ENCODE measurements at places on chromosomes 3 and 15.

DNA sequence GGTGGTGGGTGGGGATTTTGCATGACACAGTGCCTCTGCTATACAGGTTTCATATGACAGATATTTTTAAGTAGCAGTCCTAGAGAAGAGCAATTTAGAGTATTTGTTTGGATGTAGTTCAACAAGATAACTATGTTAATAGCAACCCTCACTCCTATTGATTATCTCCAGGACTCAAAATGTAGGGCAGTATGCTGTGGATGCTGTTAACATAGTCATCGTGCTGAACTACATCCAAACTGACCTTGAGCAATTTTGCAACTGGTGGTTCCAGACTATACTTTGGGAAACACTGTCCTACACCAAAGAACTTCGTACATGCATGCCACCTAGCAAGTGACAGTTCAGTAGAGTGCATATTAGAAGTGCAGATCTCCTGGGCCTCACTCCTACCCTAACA lies 117.6 kb downstream of the IL5RA start:
- DNase-seq: no peak
- no peaks in the 10 kb centered on the region for H3K36me3 ChIP-seq
- H3K27me3 ChIP-seq: no peaks in the 10 kb centered on the region
- no peaks in the 10 kb centered on the region for H3K4me1 ChIP-seq
- no peak overlapping the region for H3K27ac ChIP-seq
- H3K4me3 ChIP-seq: no peak overlapping the region

GRCh38 chr3:9151240-9151639 lies 98.2 kb downstream of the SRGAP3 start:
- H3K4me1 ChIP-seq: peaks cover 13% of the 10 kb centered on the region
- H3K27ac ChIP-seq: no peak overlapping the region
- H3K36me3 ChIP-seq: no peaks in the 10 kb centered on the region
- no peaks in the 10 kb centered on the region for H3K27me3 ChIP-seq
- no peak overlapping the region for H3K4me3 ChIP-seq

- no peaks in the 10 kb centered on the region for H3K27me3 ChIP-seq
- H3K4me3 ChIP-seq: no peak overlapping the region
- no peak overlapping the region for H3K27ac ChIP-seq
- no peaks in the 10 kb centered on the region for H3K4me1 ChIP-seq
- H3K36me3 ChIP-seq: no peaks in the 10 kb centered on the region
Measured at GRCh38 chr3:60645801-60646200, 605.5 kb downstream of the FHIT start.

- no peak for DNase-seq
- peaks cover 33% of the 10 kb centered on the region for H3K4me1 ChIP-seq
- peaks cover 20% of the 10 kb centered on the region for H3K36me3 ChIP-seq
- H3K4me3 ChIP-seq: peak overlapping the region; percentile 26
Measured at GRCh38 chr15:45134682-45135604, 5.1 kb downstream of the DUOX1 start.

GRCh38 chr3:185943760-185944106 lies 5.9 kb upstream of the TRA2B start:
- peak overlapping the region; percentile 66 for H3K27ac ChIP-seq
- DNase-seq: no peak
- H3K36me3 ChIP-seq: no peaks in the 10 kb centered on the region
- no peaks in the 10 kb centered on the region for H3K27me3 ChIP-seq

DNA sequence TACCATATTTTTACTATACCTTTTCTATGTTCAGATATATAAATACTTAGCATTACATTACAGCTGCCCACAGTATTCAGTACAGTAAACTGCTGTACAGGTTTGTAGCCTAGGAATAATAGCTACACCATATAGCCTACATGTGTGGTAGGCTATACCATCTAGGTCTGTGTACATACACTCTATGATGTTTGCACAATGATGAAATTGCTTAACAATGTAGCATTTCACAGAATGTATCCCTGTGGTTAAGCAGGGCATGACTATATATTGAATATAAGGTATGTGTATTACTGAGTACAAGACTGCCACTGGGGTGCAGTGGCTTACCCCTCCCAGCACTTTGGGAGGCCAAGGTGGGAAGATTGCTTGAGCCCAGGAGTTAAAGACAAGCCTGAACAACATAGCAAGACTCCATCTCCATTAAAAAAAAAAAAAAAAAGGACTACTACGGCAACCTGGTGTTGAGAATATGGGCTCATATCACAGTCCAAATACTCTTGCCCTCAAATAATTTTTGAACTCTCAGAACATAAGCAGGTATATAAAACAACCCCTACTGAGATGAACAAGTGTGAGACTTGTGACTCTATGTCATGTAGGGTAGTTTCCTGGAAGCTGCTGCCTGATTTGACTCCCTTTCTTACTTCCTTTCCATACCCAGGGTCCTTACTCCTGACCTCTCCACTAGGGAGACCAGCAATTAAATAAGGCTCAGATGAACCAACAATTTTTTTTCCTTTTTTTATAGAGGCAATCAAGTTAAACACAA lies 4.8 kb downstream of the PPP1R14D start:
- no peak overlapping the region for H3K4me3 ChIP-seq
- no peaks in the 10 kb centered on the region for H3K27me3 ChIP-seq
- H3K36me3 ChIP-seq: no peaks in the 10 kb centered on the region
- H3K27ac ChIP-seq: no peak overlapping the region

GRCh38 chr3:48999085-48999858 lies 7.9 kb upstream of the WDR6 start:
- DNase-seq: no peak
- H3K4me3 ChIP-seq: no peak overlapping the region
- H3K27me3 ChIP-seq: no peaks in the 10 kb centered on the region
- H3K27ac ChIP-seq: no peak overlapping the region
- peaks cover 15% of the 10 kb centered on the region for H3K36me3 ChIP-seq
- no peaks in the 10 kb centered on the region for H3K4me1 ChIP-seq

GRCh38 chr3:121096953-121097352 lies 188.9 kb downstream of the STXBP5L start:
- no peaks in the 10 kb centered on the region for H3K4me1 ChIP-seq
- H3K27me3 ChIP-seq: no peaks in the 10 kb centered on the region
- no peaks in the 10 kb centered on the region for H3K36me3 ChIP-seq
- no peak for DNase-seq
- no peak overlapping the region for H3K27ac ChIP-seq
- no peak overlapping the region for H3K4me3 ChIP-seq

DNA sequence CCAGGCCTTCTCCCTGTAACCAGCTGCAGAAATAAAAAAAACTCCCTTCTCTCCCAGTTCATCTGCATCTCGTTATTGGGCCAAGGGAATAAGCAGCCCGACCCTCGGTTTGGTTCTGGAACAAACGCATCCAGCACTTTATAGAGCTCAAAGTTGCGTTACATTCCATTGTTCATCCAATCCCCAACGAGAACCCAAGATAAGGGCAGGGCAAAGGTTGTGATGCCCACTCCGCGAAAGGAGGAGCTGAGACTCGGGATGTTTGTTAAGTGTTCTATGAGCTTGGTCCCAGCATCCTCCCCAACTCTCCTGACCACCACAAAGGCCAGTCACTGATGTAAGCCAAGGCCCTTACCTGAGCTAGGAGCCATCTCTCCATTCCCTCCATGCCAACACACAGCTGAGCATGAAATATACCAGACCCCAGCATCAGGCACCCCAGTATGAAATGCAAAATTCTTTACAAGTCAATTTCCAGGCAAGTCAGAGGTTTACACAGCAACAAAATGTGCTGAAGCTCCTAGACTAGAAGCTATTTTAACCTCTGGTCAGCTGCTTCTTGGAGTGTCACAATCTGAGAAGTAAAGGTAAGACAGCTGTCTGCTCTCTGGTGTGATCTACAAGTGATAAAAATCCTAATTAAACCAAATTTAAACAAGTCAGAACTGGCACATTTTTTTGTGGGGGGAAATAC lies 17.9 kb downstream of the CCDC12 start:
- H3K27ac ChIP-seq: no peak overlapping the region
- DNase-seq: no peak
- peaks cover 74% of the 10 kb centered on the region for H3K4me1 ChIP-seq
- no peak overlapping the region for H3K4me3 ChIP-seq

DNA sequence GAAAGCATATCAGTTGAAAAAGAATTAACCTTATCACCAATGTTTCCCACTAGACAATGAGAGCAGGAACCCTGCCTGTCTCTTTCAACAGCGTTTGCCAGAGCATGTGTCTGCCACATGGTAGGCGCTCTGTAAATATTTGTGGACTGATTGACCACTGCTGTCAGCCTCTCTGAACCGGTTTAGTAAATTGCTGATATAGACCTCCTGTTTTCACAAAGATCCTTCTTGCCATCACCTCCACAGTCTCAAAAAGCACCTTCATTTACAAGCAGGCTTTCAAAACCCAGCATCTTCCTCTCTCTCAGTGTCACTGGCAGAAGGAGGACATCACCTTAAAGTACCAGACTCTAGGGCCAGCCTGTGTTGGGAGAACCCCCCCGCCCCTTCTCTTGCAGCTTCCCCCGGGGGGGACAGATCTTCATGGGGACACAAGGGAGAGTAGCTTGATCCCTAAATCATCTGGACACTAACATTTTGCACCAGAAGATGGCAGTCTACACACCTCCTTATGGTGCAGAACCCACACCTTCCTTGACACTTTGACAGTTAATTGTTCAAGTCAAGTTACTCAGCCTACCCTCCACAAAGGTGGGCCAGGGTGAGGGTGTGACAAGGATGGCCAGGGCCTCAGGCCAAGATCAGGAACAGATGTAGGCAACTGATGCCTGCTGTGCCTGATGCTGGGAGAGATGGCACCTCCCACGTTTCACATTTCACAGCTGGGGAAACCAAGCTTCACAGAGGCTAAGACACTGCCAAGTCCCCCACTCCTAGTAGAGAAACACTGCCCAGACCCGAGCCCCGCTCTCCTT lies 37.8 kb upstream of the USP3 start:
- peaks cover 27% of the 10 kb centered on the region for H3K4me1 ChIP-seq
- H3K4me3 ChIP-seq: no peak overlapping the region
- H3K27ac ChIP-seq: no peak overlapping the region
- no peaks in the 10 kb centered on the region for H3K27me3 ChIP-seq
- DNase-seq: no peak

- peaks cover 84% of the 10 kb centered on the region for H3K4me1 ChIP-seq
- peak overlapping the region; percentile 42 for H3K27ac ChIP-seq
- H3K4me3 ChIP-seq: no peak overlapping the region
Measured at GRCh38 chr3:30628205-30628900, 22.0 kb downstream of the TGFBR2 start.

- no peak overlapping the region for H3K4me3 ChIP-seq
- H3K4me1 ChIP-seq: no peaks in the 10 kb centered on the region
- DNase-seq: peak; percentile 29
- H3K27me3 ChIP-seq: no peaks in the 10 kb centered on the region
- H3K27ac ChIP-seq: no peak overlapping the region
Measured at GRCh38 chr15:25183581-25184251, 228.9 kb downstream of the SNRPN start.

- no peak for DNase-seq
- H3K27me3 ChIP-seq: no peaks in the 10 kb centered on the region
- H3K4me3 ChIP-seq: no peak overlapping the region
- no peaks in the 10 kb centered on the region for H3K36me3 ChIP-seq
Measured at GRCh38 chr3:111603679-111604078, 8.5 kb upstream of the ZBED2 start.

DNA sequence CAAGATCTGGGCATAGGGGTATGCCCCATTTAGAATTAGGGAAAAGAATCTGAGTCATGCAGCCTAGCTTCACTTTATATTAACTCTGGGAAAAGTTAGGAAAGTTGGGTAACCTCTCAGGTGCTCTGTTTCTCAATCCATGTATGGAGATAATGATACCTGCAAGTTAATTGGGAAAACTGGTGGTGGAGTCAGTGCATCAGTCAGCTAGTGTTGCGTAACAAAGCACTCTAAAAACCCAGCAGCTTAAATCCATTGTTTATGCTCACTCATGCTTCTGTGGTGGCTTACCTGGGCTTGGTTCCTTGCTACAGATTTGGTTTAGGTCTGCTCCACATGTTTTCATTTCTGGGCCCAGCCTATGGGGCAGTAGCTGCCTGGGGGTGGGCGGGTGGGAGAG lies 91.0 kb downstream of the SMAD3 start:
- no peak for DNase-seq
- no peak overlapping the region for H3K4me3 ChIP-seq
- no peaks in the 10 kb centered on the region for H3K27me3 ChIP-seq
- H3K36me3 ChIP-seq: no peaks in the 10 kb centered on the region
- peaks cover 33% of the 10 kb centered on the region for H3K4me1 ChIP-seq
- no peak overlapping the region for H3K27ac ChIP-seq

DNA sequence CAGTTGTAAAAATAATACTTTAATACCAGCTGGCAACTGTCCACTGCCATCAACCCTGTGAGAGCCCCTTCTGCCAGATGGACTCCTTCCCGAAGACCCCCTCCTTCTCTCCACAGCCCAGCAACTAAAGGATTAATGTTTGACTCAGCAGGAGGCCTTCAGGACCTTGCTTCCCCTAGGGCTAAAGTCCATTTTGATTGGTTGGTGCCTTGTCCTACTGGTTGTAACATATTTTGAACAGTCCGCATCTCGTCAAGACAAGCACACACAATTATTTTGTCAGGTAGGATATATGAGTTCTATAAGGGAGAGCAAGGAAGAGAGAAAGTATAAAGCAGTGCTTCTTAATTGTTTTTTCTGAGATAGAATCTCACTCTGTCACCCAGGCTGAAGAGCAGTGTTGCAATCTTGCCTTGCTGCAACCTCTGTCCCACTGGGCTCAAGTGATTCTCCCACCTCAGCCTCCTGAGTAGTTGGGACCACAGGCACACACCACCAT lies 18.6 kb downstream of the ACOX2 start:
- no peaks in the 10 kb centered on the region for H3K27me3 ChIP-seq
- no peak overlapping the region for H3K27ac ChIP-seq
- H3K4me1 ChIP-seq: peaks cover 3% of the 10 kb centered on the region
- H3K36me3 ChIP-seq: peaks cover 31% of the 10 kb centered on the region

DNA sequence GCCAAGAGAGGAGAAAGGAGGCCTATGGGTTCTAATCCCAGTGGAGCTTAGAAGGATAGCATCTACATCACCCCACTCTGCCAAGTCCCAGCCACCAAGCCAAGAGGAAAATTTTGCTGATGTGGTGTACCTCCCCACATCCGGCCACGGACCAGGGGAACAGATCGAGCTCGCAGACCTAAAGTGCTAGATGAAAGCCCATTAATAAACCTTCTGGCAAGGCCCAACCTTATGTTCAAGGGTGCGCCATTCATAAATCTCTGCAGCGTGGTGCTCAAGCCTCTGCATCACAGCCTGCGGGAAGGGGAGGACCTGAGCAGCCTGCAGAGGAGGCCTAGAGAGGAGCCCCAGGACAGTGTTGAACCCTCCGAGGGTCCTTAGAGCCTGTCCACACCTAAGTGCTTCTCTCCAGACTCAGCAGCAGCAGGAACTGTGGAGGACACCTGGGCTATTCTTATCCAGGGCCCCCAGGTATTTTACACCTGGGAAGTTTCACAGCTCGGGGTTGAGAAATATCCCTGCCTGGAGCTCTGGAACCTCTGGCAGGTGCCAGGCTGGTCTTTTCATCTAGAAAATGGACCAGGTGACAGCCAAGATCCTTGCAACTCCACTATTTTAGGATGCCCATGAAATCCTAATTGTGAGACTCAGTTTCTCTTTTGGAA lies 68.0 kb downstream of the MRPL46 start:
- no peak overlapping the region for H3K4me3 ChIP-seq
- no peak overlapping the region for H3K27ac ChIP-seq
- no peaks in the 10 kb centered on the region for H3K36me3 ChIP-seq
- peaks cover 10% of the 10 kb centered on the region for H3K27me3 ChIP-seq

- H3K4me1 ChIP-seq: peaks cover 38% of the 10 kb centered on the region
- H3K36me3 ChIP-seq: peaks cover 31% of the 10 kb centered on the region
- no peaks in the 10 kb centered on the region for H3K27me3 ChIP-seq
- peak within 1 kb of the TSS; percentile 84 for H3K27ac ChIP-seq
- peak; percentile 88 for DNase-seq
Measured at GRCh38 chr15:66504563-66505429, at the start of the genes RPL4 and ZWILCH. Gene RPL4 (minus strand): TSS chr15:66504855. CDS start chr15:66504790, 65 bp downstream. Gene ZWILCH (plus strand): TSS chr15:66505326. CDS start chr15:66505339, 13 bp downstream.
